Progenitor cell of endocrine pancreas (in vitro differentiated cells): ENCODE measurements at places on chromosomes 6 and 20.

DNA sequence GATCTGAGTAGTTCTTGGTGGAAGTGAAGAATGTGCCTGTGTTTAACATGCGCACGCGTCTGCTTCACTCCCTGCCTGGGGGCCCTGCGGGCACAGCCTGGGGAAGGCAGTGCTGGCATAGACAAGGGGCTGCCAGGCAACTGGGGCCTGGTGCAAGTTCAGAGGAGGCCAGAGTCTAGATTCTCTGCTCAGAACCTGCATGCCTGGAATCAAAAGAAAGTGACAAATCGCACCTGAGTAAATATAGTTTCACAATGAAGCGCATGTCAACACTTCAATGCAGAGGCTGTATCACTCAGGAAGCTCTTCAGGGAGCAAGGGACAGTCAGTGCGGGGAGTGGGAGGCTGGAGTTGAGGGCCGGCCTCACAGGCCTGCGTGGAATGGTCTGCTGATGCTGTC, 24.2 kb upstream of the PPP1R14C start:
- DNase-seq: no peak

GRCh38 chr6:21131406-21131805, 462.1 kb upstream of the SOX4 start:
- DNase-seq: no peak

- peak; percentile 28 for DNase-seq
Measured at GRCh38 chr6:39313526-39314272, 520 bp downstream of the KCNK17 start.

DNA sequence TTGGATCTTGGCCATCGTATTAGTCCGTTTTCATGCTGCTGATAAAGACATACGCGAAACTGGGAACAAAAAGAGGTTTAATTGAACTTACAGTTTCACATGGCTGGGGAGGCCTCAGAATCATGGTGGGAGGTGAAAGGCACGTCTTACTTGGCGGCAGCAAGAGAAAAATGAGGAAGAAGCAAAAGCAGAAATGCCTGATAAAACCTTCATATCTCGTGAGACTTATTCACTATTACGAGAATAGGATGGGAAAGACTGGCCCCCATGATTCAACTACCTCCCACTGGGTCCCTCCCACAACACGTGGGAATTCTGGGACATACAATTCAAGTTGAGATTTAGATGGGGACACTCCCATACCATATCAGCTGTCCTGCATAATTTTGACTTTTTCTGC, 20.1 kb upstream of the REPS1 start:
- DNase-seq: no peak

GRCh38 chr20:44324343-44324742, 12.5 kb upstream of the R3HDML start:
- DNase-seq: no peak

GRCh38 chr20:23634985-23635767, 2.6 kb downstream of the CST3 start:
- no peak for DNase-seq

DNA sequence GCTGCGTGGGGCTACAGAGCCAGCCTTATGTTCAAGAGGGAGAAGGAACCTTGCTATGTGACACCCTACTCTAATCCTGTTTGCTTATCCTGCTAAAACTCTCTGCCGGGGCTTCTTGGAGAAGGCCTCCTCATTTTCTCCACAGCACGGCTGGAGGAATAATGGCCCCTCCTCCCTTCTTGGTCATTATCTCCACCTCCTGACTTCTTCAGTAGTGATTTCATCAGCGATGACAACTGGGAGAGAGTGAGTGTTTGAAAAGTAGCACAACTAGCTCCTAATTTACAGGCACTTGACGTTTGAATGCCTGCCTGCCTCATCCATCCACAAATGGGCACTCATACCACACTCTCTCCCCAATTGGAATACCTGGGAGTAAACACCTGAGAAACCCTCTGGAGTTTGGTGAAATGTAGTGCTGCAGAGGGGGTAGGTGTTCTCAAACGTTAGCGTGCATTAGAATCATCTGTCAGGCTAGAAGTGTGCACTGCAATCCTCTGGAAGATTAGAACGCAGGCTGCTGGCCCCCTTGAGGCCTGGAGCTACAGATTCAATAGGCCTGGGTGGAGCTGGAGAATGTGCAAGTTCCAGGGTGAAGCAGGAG, 148.5 kb downstream of the FOXC1 start:
- no peak for DNase-seq

DNA sequence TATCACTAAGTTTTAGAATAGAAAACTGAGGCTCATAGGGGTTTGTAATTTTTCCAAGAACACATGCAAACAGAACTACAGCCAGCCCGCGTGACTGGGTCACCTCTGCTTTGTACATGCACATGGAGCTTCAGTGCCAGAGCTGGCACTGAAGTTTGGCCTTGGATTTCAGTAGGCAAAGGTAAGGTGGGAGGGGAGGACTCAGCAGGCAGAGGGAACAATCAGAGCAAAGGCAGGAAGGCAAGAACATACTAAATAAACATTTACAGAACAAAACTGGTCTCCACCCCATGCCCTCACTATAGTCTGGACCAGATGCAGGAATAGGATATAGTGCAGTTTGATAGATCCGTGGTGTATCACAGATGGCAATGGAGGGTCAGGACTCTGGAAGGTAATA, 13.6 kb upstream of the ABRACL start:
- DNase-seq: no peak

DNA sequence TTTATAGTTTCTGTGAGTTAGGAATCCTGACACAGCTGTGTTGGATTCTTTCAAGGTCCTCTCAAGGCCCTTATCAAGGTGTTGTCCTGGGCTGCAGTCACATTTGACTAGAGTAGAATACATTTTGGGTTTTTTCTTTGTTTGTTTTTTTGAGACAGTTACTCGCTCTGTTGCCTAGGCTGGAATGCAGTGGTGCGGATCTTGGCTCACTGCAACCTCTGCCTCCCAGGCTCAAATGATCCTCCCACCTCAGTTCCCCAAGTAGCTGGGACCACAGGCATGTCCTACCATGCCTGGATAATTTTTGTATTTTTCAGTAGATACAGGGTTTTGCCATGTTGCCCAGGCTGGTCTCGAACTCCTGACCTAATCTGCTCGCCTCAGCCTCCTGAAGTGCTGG, 15.7 kb downstream of the NFYA start:
- DNase-seq: no peak

- DNase-seq: no peak
Measured at GRCh38 chr6:90818163-90818562, 231.3 kb upstream of the MAP3K7 start.

- DNase-seq: no peak
Measured at GRCh38 chr6:4503700-4504099, 272.5 kb upstream of the CDYL start.

- DNase-seq: no peak
Measured at GRCh38 chr6:53795340-53795701, 516 bp downstream of the LRRC1 start.

DNA sequence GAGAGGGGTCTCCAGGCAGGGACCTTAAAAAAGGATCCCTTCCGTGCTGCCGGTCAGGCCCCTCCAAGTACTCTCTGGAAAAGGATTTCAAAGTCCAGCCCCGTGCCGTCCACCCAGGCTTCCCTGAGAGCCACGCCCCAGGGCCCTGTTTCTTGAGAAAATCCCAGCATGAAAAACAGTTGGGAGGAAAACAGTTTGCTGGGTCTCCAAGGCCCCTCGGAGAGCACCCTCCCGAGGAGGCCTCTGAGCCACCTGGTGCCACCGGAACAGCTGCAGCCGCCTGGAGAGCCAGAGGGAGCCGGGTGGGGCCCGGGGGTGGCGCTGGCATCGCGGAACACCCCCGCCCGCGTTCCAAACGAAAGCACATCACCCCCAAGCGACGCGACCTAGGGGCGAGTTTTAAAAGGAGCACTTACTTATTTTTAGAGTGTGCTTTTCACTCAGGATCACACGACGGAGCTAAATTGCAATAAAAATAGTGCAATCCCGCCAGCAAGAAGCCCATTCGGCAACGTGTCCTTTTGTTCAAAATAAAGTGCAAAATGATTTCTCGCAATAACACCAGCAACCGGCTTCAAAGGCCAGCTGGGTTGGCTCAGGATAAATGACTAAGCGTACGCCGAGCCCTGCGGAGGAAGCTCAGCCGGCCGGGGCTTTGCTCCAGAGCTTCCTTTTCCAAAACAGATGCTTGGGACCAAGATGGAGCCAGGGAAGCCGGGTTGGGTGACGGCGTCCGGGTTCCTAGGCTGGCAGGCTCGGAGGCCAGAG, 64.2 kb downstream of the YTHDF1 start:
- no peak for DNase-seq

DNA sequence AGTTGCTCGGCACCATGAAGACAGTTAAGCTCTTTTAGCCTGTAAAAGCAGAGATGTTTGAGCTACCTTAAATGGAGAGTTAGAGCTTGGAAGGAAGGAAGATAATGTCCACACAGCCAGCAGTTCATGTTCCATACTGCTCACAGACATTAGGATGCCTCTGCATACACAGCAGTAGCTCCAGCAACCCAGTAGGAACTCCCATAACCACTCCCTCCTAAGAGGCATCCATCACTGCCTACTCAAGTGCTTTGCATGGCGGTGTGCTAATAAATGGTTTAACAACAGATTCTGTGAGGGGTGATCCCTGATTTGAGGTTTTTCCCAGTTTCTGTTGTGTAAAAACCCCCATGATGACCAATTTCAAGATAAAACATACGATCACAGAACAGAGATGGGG, 286.4 kb downstream of the HACE1 start:
- no peak for DNase-seq

- no peak for DNase-seq
Measured at GRCh38 chr20:22563062-22563965, 21.1 kb downstream of the FOXA2 start.

GRCh38 chr6:169665289-169665688, 36.5 kb downstream of the WDR27 start:
- DNase-seq: no peak

- no peak for DNase-seq
Measured at GRCh38 chr20:15333170-15333569, 995.8 kb upstream of the FLRT3 start.

DNA sequence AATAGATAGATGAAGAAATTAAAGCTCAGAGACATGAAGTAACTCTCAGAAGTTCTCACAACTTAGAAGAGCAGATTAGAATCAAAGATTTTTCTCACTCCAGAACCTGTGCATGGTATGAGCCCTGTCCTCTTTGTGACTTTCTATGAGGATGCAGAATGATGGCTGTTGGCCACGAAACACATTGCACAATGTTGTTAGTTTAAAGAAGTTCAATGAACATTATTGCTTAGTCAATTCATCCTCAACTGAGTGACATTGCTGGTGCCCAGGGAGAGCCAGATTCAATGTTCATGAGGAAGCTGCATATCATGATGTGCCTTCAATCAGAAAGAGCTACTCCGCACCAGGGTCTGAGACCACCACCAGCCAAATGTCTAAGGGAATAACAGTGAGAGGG, 633.1 kb downstream of the PTPRT start:
- DNase-seq: no peak

- no peak for DNase-seq
Measured at GRCh38 chr6:2477250-2477649, 231.8 kb upstream of the GMDS start.

- no peak for DNase-seq
Measured at GRCh38 chr6:14759976-14760672, 485.7 kb upstream of the JARID2 start.

- DNase-seq: peak; percentile 34
Measured at GRCh38 chr6:159233365-159234101, 64.3 kb downstream of the FNDC1 start.

GRCh38 chr20:32332614-32333013, 25.5 kb upstream of the ASXL1 start:
- no peak for DNase-seq

- no peak for DNase-seq
Measured at GRCh38 chr20:40525351-40525750, 163.7 kb downstream of the MAFB start.

GRCh38 chr20:32510601-32511357, 74.4 kb downstream of the NOL4L start:
- peak; percentile 38 for DNase-seq

GRCh38 chr20:62795023-62795761, 1.1 kb upstream of the MRGBP start:
- DNase-seq: peak; percentile 57

- DNase-seq: no peak
Measured at GRCh38 chr6:47571488-47571887, 93.9 kb downstream of the CD2AP start.

DNA sequence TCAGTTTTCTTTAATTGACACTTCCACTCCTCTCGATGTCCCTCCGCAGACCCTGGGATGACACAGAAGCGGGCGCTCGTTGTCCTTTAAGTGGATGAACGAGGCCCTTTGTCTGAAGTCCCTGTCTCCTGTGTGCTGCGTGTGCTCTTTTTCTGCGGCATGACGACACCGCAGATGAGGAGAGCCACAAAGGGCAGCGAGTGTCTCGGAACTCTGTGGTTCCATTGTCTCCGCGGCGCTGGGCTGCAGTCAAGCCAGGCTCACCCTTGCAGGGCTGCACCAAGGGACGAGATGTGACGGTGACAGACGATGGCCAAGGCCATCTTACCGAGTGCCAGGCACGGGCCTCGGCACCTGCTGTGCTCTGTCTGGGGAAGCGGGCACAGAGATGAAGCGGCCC, 10.6 kb downstream of the PRR18 start:
- DNase-seq: no peak

- DNase-seq: no peak
Measured at GRCh38 chr6:140912686-140913085, 1220.0 kb upstream of the GJE1 start.

DNA sequence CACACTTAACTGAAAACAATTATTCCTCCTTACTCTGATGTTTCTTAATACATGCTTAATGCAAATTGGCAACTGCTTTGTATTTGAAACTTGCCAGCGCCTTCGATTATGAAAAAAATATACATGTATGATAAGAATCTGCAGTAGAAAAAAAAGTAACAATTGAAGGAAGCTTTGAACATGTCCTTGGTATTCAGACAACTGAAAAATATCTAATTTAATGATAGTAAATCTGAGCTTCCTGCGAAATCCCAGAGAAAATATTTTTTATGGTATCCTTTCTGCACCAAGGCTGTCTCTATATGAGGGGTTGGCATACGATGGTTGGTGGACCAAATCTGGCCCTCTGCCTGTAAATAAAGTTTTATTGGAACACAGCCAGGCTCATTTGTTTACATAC, 186.2 kb downstream of the HDGFL1 start:
- DNase-seq: no peak

DNA sequence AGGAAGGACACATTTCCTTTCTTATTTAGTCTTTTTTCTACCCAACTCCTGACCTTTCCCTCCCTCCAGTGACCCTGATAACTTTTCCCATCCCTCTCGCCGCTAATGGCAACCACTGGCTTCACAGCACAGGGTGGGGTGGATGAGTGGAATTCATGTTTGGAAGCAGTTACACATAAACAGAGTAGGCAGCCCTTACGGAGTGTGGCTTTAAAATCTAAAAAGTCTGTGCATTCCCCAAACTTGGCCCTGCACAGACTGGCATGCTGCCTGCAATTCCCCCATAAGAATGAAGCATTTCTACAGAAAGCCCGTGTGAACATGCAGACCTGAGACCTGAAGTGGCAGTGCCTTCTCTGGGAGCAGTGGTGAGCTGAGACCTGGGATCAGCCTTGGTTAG, 275.9 kb upstream of the PRND start:
- no peak for DNase-seq

DNA sequence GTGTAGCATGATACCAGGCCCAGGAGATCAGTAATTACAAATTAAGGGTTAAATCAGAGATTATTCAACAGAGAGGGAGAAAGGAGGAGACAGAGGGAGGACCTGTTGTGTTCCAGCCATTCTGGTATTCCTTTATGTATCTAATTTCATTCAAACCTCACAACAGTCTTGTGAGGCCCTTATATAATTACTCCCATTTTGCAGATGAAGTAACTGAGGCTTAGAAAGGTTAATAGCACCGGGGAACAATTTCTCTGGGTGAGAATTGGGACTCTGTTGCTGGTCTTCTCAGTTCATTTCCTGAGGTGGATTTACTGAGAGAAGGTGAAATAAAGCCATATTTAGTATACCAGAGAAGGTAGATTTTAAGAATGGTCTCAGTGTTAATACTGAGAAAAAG, 66.6 kb downstream of the C6orf52 start:
- DNase-seq: no peak
